PC-9 (cell line): ENCODE measurements at places on chromosomes 3 and 15. TPM values are rescaled to one million over a fixed set of nuclear protein-coding genes. Genes with fewer than 3 reads are reported as not detected.
A peak's percentile ranks its signal among the peaks of the same experiment; 100 is the strongest.

DNA sequence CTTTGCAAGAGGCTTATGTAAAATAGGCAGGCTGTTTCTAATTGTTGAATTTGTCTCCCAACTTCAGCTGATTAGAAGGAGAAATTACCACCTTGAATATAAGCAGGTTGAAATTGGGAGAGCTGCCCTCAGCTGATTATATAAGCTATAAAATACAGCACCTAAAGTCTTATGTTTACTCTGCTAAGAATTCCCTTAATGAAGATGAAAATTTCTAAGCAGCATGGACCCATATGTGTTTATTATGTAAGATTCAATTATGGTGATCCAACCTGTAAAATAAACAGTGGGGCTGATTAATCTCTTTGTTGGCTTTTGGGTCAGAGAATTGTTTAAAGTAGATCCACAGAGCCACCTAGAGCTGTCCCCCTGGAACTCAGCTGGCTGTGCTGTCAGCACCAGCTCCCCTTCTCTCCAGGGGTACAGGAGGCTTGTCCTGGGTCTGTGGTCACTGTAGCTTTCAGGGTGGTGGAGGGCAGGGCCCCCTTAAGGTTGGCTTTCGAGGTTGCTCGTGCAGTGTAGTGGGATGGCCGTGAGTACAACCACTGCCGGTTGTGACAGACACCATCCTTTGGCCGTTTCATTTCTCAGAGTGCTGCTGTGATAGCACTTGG is 9.5 kb downstream of the SLCO3A1 start:
- DNase-seq: no peak

DNA sequence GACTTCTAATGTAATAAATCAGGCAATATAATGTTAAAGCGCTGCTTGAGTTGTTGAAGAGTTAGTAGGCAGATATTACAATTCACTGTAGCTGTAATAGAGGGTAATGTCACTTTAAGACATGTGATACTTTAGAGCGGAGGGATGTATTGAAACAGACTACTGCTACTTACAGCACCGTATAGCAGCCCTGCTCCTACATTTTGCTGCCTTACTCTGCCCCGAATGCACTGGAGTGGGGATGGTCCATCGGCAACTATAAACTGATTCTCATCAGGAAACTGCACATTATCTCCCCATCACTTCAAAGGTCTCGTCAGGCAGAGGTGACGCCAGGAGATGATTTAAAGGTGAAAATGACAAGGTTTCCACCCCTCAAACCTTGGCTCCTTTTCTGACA is 349.7 kb upstream of the SUCLG2 start:
- DNase-seq: no peak

DNA sequence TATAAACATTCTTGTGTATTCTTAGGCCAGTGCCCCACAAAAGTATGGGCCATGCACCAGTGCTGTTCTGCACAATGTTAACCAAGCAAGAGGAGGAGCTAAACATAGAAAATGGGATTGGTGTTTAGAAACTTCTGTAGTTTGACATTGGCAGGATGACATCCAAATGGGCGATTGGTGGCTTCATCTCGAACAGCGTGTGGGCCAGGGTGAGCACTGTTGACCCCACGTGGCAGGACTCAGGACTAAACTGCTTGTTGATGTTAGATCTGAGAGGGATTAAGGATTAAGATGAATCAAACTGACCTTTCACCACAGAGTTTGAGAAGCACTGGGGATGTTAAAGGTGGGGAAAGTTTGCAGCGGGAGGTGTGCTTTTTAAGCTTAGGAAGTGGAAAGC is 31.9 kb downstream of the ZNF710 start:
- no peak for DNase-seq

DNA sequence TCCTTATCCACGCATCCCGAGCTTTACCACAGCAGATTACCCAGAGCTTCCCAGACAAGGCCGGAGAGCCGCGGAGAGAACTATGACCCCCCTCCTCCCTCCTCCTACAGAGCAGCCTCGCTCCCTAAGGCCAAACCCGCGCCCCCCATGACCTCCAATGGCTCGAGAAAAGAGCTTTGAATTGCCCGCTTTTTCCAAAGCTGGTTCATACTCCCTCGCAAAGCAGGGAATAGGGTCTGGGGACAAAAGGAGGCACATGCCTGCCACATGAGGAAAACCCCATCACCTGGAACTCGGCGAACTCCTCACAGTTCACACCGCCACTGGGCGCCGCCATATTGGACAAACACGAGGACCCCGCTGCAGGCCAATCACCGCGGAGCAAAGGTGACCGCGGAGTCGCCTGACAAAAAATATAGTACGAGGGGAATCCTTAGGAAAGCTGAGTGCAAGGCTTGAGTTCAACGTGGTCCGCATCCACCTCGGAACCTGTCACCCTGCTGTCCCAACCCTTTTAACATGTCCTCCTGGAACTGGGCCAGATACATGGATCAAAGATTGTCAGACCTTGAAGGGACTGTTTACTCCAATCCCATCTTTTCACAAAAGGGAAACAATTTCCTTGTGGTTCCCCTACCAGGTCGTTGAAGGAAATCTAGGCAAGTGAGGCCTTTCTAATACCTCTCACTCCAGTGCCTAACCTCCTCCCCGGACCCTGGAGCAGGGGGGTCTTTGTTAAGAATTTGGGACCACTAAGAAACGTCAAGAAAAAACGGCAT is at the start of gene MIX23:
TSS of gene MIX23 (minus strand) at position 344 of the 779 bp plus-strand sequence. CDS start at position 337, 7 bp downstream.
- DNase-seq: peak; percentile 87

DNA sequence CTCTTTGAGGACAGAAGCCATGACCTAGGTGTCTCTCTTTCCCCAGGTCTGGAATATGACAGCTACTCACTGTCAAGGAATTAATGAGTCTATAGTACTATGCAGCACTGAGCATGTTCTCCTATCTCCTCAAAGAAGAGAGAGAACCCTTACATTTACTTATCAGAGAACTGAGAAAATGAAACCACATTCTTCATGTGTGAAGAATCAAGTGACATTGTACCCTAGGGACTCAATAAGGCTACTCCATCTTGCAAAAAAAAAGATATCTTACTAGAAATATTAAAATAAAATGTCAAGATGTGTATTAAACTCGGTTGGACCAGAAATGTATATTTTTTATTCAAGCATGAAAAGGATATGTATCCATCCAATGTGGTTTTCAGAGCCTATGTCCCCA is 133.2 kb upstream of the COL8A1 start:
- DNase-seq: no peak

DNA sequence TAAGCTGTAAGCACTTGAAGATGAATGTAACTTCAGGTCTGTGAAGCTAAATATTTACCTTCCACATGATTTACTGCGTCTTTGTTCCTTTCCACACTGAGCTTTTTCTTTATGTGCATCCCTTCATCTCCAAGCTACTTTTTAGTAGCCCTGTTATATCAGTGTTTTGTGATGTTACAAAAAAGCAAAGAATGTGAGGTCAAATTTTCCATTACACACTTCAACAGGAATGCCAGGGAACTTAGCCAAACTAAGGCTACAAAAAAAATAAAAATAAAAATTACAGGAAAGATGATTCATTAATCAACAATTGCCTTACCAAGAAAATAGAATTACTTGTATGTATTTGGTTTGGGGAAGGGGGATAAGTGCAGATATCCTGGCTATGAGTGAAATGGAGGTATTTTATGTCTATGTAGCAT is 73.0 kb downstream of the FILIP1L start:
- peak; percentile 24 for DNase-seq

DNA sequence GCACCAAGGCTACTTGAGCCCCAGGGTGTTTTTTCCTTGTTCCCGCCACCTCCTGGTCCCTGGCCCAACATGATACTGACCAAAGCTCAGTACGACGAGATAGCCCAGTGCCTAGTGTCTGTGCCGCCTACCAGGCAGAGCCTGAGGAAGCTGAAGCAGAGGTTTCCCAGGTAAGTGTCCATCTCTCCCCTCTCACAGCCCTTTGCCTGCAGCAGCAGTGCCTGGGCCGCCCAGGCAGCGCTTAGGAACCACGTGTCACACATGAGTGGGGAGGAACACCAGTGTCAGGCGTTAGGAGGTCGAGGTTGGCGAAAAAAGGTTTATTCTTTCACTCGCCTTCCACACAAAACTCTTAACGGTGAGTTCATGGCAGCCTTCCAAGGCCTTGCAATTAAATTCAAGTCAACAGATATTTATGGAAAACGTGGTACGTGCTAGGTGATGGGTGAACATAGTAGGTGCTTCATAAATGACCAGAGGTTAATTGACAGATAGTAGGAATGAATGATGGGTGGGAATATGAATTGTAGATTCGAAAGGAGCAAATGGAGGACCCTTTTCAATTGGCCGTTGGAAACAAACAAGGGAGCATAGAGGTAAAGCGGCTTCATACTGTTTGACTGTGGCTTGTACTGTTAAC is 486 bp downstream of the CDIN1 start:
- DNase-seq: no peak

- peak; percentile 99 for DNase-seq
Observed at GRCh38 chr3:156681002-156681401, 6.6 kb downstream of the TIPARP start.

DNA sequence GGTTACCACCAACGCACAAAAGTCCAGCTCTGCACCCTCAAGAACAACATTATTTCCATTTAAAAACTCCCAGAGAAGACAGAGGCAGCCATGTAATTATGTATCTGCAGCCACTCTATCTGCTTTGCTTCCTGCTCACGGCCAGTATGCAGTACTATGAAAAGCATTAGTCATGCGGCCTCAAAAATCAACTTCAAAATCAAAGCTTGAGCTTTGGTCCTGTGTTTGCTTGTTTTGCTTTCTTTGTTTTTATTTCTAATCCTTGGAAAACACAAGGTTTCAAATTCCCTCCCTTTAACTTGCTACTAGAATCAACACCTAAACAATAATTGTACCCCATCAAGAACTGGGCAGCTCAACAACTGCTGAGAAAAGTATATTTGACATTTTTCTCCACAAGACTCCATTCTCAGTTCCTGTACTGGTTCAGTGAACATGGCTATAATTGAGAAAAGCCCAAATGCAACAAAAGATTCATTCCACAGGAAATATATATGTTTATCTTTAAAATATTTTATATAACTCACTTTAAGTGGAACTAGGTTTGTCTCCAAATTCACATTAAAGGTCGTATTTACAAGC is 37.6 kb downstream of the GBE1 start:
- DNase-seq: no peak

DNA sequence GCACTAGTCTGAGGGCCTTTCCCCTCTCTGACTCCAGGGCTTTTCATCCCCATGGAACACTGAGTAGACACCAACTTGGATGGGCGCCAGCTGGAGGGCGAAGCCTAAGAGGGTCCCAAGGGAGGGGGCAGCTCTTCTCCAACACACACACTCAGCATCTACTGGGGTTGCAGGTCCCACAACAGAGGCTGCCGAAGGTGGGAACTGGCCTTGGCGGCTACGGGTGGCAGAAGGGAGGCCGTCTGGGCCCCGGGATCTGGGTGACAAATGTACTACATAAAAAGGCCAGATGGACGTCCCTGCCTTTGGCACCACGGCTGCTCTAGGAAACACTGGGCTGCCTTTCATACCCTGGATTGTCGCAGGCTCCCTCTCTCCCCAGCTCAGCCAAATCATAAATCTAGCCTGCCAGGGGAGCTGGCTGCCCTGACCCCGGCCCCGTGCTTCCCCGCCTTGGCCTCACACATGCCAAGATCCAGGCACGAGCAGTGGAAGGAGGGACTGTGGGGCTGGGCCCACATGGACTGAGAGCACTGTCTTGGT is 31.5 kb downstream of the SEMA5B start:
- DNase-seq: no peak

- no peak for DNase-seq
Observed at GRCh38 chr3:194148383-194148782, 12.4 kb downstream of the HES1 start.

DNA sequence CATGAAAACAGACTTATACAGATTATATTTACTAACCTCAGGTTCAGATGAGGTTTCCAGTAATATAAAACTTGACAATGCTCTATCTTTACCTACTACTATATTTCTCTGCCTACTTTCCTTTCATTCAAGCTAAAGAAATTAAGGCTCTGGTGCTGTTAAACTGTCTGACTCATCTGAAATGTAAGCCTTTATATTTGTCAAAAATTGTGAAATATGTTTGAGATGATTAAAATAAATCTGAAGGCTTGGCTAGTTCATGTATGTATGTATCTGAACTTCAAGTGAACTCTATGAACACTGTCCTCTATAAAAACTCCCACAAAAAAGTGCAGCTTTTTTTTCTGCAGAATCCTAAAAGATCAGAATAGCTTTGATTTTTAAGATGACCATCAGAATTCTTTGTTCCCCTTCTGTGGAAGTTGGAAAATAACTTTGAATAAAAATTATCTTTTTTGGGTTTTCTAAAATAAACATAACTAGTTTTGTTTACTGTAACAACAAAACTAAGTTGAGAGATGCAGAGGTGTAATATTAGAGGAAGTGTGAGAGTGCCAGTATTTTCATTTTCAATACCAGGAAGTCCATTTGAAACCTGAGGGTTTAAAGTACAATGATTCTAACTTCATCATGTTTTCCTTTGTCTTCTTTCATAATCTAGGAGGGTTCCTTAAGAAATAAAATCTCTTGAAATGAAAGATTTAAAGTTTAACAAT is 42.2 kb downstream of the ILDR1 start:
- peak; percentile 71 for DNase-seq

- no peak for DNase-seq
Observed at GRCh38 chr3:5499404-5499803, 311.9 kb downstream of the EDEM1 start.

DNA sequence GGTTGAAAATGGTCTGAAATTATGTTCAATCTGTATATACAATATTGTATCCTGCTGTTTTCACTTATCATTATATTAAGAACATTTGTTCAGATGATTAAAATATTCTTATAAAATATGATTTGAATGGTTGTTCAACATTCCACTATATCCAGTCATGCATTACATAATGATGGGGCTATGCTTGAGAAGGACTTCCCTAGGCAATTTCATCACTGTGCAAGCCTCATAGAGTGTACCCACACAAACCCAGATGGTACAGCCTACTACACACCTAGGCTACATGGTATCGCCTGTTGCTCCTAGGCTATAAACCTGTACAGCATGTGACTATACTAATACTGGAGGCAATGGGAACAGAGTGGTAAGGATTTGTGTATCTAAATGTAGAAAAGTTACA is 30.5 kb downstream of the SLC7A14 start:
- DNase-seq: peak; percentile 35

GRCh38 chr3:193872265-193872753 is 263.6 kb upstream of the HES1 start:
- peak; percentile 94 for DNase-seq

BNC1 gene
- 0.70 and 0.83 TPM in 2 replicates for total RNA-seq

SYNPR gene
- total RNA-seq: not detected in 2 replicates

ARPP19 gene
- total RNA-seq: 108 and 119 TPM in 2 replicates

SEMA6D gene
- not detected in 2 replicates for total RNA-seq

LIPH gene
- 38.4 and 44.7 TPM in 2 replicates for total RNA-seq

WDR73 gene
- 22.9 and 29.5 TPM in 2 replicates for total RNA-seq

CCDC33 gene
- 7.5 and 15.4 TPM in 2 replicates for total RNA-seq

TMEM207 gene
- not detected in 2 replicates for total RNA-seq

SERPINI2 gene
- total RNA-seq: not detected in 2 replicates
